Upper lobe of right lung (tissue), 1 donor: ENCODE measurements at places on chromosomes 6 and 20.

DNA sequence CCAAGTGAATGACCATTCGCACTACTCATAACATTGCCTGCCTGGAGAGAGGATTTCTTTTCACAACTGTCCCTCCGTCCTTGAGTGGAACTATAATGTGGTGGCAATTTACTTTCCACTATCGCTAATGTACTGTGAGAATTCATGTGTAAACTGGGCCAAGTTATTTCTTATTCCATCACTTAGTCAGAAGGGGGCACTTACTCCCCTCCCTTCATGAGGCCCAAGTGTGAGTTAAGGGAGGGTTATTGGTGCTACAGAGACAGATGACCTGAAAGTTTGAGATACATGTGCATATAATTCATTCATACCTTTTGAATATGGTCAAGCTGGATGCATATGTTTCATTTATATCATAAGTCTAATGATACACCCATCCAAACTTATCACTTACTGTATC lies 65.2 kb upstream of the LOC128125822 start:
- no peak for DNase-seq

- DNase-seq = no peak
These were observed 17.4 kb upstream of the TMEM217 start for GRCh38 chr6:37275350-37275749.

- no peak for DNase-seq
These were observed 98.6 kb upstream of the FAM83B start for GRCh38 chr6:54747955-54748354.

DNA sequence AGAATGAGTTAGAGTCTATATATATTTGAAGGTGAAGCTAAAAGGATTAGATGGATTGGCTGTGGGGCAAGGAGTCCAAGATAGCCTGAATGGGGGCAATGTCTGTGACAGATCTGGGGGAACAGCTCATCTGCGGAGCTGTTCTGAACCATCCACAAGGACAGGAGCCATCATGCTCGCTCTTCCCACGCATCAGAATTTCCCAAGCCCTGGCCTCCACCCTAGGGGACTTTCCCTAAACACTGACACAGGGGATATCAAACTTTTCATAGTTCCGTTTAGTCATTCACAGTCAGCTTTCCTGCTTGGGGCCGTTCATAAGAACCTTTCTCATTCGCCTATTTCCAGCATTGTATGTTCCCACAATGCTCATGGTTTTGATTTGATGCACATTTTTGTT lies 37.6 kb upstream of the CCN6 start:
- DNase-seq = no peak

- no peak for DNase-seq
These were observed 48.5 kb downstream of the LIN28B start for GRCh38 chr6:105005451-105005850.
